SW 1271 (cell line): ENCODE measurements at places on chromosomes 6 and 20.
A peak's percentile ranks its signal among the peaks of the same experiment; 100 is the strongest.

DNA sequence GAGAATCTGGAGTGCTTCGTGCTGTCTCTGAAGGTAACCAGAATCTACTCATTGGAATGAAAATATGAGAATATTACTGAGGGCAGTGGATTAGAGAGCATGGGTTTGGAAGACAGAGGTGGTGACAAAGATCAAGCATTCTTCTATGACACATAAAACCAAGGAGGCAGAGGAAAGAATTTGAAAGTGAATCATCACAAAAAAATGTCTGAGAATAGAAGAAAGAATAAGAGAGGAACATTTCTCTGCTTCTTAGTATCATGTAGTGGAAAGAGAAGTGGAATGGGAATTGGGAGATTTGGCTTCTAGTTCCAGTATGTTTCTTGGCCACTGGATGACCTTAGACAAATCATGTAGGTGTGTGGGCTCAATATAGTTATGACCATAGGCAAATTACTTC, 474.0 kb downstream of the TFAP2B start:
- DNase-seq, result no peak

GRCh38 chr6:168272415-168273325, 46.9 kb downstream of the DACT2 start:
- no peak for DNase-seq

DNA sequence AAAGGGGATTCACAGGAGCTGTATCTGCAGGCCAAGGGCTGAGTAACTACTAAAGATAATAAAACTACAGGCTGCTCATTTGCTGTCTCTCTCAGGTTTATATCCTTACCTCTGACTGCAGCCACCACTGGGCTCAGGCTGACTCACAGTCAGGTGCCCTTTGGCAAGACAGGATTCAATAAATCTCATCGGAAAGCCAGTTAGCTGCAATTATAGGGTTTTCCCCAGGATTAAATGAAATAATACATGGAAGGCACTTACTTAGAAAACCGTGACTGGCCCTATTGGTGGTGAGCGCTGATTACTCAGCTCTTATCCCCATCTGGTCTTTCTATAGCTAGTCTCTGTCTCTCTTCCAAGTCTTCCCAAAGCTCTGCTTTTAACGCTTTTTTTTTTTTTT, 26.4 kb downstream of the RMND1 start:
- DNase-seq, result no peak

DNA sequence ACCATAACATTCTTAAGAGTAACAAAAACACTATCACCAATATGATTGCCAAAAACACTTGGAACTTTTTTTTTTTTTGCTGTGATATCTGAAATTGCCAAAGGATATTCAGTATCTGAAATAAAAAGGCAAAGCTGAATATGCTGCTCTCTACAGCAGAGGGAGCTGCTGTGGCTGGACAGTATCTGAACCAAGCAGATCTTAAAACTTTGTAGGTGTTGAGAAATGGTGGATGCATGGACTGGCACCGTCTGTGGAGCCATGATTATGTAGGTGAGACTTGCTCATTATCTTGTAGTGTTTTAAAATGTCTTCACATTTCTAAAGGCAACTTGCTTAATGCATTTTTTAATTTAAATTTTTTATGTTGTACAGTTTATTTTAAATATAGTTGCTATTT, 9.2 kb downstream of the PDCD2 start:
- DNase-seq, result no peak

DNA sequence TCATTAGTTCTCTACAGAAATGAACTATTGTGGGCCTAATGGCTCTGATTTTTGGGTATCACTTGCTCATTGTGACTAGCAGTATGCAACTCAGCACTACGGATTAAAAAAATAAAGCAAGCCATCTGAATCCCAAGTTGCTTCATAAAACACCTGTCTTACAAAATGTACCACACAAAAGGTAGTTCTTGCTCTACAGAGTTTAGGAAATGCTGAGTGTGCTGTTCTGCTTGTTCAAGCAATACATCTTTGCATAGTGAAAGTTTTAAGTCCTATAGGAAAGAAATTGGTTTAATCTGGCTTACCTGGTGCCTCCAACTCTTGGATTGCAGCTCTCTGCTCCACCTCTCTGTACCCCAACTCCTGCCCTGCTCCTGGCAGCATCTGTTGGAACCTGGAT, 266.7 kb upstream of the AGPAT4 start:
- no peak for DNase-seq

DNA sequence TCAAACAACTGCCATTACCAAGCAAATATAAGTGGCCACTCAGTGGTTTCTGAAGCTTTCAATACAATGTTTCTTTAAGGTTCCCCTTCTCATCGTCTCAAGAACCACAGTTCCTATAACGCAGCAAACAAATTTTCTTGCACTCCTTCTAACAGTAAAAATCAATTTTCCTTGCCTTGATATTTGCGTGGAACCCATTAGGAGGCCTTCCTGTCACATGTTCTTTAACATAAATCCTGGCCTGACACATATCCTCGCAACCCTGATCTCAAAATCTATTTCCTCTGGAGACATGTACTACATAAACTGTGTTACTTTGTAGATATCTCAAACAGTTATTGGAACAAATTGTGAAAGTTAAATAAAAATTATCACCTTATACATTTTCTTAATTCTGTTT, 65.9 kb upstream of the MANEA start:
- DNase-seq, result no peak

- no peak for DNase-seq
These were observed 953.7 kb downstream of the TFAP2A start for GRCh38 chr6:9461188-9461587.

GRCh38 chr6:158023597-158023939, 41.9 kb downstream of the SYNJ2 start:
- no peak for DNase-seq

GRCh38 chr6:40708049-40708448, 120.9 kb upstream of the LRFN2 start:
- DNase-seq, result no peak

DNA sequence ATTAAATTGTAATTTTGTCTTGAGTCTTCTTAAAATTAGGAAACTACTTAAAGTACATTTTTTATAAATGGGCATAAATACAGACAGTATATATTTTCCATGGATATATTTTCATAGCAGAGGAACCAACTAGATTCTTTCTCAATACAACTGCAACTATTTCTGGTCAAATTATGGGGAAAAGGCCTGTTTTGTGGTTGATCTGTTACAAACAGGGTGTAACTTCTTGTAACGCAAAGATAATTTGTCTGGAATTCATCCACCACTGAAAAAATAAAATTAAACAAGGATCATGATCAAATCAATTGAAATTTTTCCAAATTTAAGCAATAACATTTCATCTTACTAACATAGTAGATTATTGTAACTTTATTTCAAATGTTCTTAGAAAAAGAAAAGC, 67.2 kb upstream of the RNF146 start:
- no peak for DNase-seq

GRCh38 chr6:105713474-105714118, 310.7 kb upstream of the PREP start:
- DNase-seq, result peak; percentile 6

GRCh38 chr6:19833947-19834346, 3.2 kb upstream of the ID4 start:
- DNase-seq, result no peak

DNA sequence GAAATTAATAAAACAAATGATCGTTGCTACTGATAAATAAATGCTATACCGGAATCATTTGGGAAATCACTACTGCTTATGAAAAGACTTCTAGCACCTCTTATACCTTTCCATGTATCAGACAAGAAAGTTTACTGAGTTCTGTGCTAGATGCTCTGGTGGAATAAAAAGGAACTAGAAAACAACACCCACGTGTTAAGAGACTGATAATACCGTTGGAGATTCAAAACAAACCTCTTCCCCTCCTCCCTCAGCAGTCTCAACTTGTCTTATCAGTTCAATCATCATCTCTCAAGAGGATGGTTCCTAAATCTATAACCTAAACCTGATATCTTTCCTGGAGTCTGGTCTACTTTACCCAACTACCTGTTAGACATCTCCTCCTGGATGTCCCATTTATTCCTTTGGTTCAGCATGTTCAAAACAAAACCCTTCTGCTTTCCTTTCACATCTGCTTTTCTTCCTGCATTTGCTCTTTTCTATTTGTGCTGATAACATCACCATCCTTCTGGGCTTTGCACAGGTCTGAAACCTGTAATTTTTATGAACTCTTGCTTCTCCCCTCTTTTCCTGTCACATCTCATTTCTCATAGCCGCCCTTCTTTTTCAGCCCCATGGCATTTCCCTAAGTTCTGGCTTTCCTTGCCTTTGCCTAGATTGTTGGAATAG, 122.2 kb downstream of the COL19A1 start:
- no peak for DNase-seq
